ENCODE measurements at places on chromosomes 6 and 20.

- no peak for DNase-seq
These were observed 122.0 kb upstream of the ARID1B start for GRCh38 chr6:156654919-156655918.

DNA sequence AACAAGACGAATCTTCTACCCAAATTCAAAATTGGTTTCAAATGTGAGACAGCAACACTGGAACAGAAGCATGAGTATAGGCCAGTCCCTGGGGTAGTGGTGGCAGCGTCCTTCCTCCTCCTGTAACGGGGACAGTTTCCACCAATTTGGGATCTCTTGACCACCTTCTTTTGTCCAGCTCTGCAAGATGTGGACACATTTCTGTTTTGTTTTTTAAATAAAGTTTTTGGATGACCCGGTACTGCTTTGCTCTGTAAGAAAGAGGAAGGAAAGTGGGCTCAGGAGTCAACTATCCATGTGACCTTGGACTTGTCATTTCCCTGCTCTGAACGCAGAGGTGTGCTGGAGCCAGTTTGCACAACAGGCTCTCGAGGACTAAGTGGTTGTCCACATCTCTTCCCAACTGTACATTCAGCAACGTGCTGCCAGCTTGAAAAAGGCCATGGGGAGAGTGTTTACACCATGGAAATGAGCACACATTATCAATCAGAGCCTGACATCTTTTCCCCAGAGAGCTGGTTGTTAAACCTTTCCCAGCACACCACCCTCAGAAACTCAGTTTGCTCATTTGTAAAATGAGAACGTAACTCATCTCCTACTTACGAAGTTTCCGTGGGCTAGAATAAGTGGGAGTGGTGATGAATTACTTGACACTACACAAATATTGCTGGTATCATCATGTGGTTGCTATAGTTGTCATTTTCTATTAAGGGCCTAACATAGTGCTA is 66.5 kb downstream of the ADTRP start:
- no peak for DNase-seq

GRCh38 chr6:28860581-28860980 is 63.2 kb downstream of the TRIM27 start:
- DNase-seq, result no peak

DNA sequence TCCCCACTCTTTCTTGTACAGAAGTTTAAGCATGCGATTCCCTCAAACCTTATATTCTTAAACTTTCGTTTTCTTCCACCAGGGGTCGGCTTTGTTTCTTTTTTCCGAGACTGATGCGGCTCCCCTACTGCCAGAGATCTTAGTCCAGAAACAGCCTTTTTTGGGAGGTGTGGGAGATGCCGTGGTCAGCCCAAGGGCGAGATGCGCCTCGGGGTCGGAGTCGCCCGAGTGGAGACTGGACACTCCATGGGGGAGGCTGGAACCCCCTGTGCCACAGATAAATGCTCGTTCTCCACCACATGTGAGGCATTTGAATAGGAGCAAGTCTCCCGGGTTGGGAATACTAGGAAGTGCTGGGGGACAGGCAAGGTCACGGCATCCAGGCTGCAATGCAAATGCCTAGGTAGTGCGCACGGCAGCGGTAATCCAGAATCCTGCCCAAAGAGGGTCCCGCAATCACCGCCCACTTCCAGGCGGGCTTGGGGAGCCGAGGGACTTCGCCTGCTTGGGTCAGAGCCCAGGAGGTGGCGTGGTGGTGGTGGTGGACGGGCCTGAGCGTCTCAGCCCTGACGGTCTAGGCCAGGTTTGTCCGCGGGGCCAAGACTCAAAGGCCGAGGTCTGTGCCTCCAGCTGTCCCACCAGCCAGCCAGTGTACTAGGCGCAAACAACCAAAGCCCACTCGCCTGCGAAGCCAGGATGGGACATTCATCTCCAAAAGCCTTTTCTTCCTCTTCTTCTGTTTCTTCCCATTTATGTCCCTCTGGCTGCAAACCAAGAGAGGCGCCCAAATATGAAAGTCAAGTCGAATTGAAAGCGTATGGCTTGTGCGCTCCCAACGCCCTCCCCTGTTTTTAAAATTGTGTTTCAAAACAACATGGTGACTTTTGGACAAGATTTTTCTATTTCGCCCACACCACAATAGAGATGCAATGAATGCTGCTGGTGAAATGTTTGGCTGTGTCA is 39.3 kb upstream of the OSTM1 start:
- peak; percentile 40 for DNase-seq

GRCh38 chr6:131059486-131059885 is 3.6 kb downstream of the EPB41L2 start:
- no peak for DNase-seq

DNA sequence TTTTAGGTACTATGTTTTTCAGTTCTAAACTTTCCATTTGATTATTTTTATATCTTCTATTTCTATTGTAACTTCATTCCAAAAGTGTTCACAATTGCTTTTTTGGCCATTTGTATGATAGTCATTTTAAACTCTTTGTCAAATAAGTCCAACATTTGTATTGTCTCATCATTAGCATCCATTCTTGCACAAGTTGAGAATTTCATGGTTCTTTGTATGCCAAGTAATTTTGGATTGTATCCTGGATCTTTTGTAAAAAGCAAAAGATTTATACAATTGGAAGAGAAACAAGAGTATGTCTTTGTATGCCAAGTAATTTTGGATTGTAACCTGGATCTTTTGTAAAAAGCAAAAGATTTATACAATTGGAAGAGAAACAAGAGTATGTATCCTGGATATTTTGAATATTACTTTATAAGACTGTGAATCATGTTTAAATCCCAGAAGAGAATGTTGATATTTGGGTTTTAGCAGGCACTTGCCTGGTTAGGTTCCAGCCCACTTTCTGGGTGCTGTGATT is 36.9 kb upstream of the NT5E start:
- DNase-seq, result no peak

GRCh38 chr6:33908025-33908424 is 104.2 kb upstream of the MLN start:
- no peak for DNase-seq

DNA sequence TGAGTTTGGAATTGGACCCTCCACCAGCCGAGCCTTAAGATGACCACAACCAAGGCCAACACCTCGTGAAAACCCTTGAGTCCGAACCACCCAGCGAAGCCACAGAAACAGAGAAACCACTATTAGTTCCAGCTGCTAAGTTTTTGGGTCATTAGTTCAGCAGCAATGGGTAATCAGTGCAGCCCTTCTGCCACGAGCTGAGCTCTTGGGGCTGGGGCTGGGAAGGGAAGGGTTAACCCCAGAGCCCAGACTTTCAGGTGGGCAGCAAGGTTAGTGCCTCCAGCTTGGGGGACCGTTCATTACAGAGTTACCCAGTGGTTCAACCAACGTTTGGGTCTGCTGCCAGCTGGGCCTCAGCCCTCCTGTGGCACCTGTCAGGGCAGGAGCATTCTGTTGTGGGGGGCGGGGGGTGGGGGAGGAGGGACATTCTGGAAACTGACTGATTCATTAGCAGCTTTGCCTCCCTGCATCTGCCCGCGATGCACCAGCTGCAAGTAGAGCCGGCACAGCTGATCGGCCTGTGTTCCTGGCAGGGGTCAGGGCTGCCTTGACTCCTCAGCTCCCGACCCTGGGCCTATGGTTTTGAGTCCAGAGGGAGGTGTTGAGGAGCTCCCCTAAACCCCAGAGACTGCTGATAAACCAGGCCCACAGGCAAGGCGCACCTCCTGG is 52.7 kb downstream of the TGM2 start:
- no peak for DNase-seq

DNA sequence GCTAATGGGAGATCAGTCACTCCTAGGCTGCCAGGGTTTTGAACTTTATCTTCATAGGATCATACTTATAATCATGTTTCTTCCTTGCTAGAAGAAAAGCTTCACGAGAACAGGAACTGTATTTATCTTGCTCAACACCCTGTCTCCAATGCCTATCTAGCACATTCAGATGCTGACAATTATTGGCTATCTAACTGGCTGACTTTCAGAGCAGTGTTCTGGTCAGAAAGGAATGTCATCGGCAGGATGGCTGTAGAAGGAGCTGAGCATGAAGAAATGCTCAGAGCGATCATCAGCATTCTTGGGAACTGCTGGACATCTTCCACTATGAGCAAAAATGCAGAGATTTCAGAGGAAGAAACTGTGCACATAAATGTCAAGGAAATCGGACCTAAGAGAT is 628.0 kb upstream of the NRSN1 start:
- no peak for DNase-seq

DNA sequence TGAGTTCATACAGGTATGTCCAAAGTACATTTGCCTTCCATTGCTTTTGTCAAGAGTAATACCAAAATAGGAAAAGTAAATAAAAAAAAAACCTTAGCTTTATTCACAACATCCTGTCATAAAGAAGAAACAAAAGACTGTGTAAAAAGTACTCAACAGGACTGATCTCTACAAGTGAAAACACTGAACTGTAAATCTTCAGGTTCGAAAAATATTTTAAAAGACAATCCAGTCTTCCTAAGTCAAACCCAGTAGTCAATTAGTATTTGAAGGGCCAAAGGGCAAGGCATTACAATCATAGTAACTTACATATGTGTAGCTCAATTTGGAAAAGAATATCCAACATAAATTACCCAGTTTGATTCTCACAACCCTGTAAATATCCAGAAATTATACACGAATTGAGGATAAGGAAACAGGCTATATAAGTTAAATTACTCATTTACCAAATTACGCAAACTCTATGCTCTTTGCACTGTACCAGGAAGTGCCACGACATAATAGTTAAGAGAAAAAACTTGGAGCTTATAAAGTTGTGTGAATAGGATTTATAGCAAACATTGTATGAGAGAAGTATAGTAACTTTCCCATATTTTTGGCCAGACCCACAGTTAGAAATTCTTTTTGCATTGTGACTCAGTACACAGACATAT is 21.2 kb downstream of the PTPRK start:
- DNase-seq, result no peak

DNA sequence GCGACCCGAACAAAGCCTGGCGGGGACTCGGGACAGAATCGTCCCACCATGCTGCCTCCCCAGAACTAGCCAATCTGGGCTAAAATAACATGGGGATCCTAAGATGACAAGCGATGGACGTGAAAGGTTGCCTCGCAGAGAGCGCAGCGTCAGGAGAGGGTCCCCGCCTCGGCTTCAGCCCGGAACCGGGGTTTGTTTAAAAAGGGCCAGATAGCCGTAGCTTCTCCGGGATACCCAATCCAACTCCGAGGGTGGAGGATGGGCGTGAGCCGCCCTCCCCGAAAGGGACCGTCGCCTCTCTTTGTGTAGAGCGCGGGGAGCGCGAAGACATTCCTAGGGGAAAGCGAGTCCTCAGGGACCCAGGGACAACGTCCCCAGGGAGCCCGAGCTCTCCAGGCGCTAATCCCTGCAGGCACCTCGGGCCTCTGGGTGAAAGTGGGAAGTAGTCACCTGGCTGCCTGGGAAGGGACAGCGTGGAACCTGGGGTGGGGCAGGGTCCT is 643 bp downstream of the CD24 start:
- DNase-seq, result no peak

DNA sequence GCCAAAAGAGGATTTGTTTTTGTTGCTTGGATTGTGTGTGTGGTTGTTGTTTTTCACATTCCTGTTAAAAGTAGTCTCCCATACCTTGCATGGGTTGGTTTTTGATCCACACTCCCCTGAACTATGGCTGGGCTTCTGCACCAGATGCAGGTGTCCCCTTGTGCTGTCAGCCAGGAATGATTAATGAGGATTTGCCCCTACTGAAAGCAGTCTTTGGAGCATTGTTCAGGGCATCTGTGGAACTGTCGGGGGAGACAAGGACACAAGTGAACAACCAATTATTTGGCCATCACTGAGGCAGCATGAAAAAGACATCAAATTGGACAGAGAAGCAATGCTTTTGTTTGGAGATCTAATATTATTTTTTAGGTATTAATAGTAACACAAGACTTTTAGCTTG is 373.2 kb upstream of the MMS22L start:
- DNase-seq, result peak; percentile 31

DNA sequence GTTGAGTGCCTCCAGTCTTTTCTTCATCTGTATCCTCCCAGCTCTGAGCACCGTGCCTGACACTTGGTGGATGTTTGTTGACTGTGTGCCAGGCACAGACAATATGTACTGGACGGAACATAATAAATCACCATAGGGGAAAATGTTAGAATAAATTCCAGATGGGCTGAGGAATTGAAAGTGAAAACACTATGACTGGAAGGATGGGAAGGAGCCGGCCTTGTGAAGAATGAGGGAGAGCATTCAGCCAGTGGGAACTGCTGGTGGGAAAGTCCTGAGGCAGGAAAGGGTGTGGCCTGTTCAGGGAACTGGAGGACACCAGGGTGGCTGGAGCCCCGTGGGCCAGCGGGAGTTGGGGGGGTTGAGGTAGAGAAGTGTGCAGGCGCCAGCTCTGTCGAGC is 75.4 kb downstream of the MTHFD1L start:
- DNase-seq, result no peak

DNA sequence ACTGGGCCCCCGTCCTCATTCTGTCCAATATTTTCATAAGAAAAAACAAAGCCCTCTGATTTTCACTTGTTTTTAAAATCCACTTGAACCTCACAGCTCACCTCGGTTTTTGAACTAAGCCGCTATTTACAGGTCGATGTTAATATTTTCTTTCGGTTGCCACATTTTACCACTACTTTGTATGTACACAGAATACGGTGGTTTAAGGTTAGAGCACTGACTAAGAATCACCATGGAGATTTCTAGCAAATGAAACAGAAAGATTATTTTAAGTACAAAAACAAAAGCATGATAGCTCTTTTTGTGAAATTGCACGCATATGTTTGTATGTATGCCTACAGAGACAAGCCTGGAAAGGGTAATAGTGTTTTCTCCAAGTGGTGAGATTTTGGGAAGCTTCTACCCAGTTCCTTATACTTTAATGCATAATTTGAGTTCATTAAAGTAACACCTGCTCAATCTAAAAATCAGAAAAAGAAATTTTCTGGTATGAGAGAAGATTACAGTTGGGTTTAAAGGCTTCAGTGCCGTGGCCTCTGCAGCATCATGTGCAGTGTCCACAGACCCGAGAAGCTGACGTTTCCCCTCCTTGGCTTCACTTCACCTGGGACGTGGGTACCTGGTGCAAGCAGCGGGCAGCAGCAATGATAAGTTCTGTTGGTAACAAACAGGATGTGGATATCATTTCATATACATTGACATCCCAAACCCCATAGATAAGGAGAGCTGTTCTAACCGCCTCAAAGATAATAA is 144.0 kb downstream of the UST start:
- DNase-seq, result no peak

DNA sequence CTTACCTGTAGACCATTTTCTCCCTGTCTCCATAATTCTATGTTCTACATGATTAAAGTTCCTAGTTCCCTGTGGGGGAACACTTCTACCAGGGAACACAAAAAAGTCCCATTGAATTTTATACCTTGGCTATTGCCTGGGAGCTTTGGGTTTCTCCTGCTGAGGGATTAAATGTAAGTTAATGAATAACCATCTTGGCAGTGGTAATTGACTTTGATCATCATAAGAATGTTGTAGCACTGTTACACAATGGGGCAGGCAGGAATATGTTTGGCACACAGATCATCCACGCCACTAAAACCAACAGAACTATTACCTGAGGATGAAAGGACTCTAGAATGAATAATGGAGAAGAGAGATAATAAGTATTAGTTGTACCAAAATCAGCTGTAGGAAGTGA is 1106.2 kb upstream of the GJE1 start:
- no peak for DNase-seq

All from globus pallidus (tissue), 1 donor.